ENCODE measurements at places on chromosomes 6 and 20.
A peak's percentile ranks its signal among the peaks of the same experiment; 100 is the strongest.

GRCh38 chr20:60254901-60255411 is 296.7 kb downstream of the CDH26 start:
- no peak for DNase-seq

DNA sequence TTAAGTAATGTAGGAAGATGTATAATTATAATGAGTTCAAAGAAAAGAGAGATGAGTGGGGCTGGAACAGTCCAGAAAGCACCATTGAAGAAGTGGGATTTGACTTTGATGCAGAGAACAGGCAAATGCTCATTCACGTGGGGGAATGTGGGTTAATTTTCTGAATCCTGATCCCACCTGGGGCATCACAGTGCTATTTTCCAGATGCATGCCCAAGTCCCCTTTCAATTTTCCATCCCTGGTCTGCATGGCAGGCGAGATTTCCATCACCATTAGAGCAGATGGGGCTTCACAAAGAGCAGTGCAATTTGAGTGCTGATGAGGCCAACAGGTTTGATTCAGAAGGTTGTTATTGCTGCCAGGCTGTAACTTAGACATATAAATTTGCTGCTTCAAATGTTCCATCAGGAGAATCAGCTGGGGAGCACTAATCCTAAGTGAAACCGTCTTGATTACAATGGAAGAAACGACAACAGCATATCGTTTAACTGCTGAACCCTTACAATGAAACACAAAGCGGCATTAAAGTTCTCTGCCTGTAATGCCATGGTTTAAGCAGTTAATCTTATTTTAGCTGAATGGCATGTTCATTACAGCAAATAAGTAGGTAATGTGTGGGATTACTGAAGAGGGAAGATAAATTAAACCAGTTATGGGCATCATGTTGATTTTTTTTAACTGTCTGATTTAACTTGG is 45.2 kb downstream of the OSTM1 start:
- DNase-seq = no peak

- DNase-seq = no peak
These were observed at the start of gene NKAIN2 for GRCh38 chr6:123803504-123804013. Gene NKAIN2, plus strand, starts transcription at chr6:123803865.

- DNase-seq = peak; percentile 22
These were observed 16.4 kb upstream of the STX16 start for GRCh38 chr20:58634521-58635278.

DNA sequence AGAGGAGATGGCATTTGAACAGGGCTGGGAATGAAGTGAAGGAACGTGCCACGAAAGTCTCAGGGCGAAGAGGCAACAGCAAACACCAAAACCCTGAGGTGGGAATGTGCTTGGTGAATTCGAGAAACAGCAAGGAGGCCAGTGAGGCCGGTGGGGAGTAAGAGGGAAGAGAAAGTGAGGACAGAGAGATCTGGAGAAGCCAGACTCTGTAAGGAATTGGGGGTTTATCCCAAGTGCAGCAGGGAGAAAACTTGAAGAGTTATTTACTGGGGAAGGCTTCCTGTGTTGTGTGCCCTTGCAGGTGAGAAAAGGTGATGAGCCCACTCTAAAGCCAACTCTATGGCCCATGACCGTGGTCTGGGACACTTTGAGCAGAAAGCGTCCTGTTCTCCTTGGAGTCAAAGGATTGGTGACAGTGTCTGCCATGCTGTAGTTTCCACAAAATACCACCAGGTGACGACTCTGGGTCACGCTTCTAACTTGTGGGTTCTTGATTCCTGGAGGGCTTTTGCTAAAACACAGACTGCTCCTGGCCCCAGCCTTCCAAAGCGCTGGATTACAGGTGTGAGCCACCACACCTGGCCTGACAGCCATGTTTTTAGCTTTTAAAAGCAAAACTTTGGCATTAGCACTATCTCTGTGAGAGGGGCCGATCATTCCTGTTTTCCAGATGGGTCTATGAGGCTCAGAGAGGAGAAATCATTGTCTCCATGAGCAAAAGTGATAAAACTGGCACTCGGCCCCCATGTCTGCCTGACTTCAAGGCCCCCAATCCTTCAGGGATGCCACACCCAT is 18.0 kb upstream of the CSNK2A1 start:
- DNase-seq = no peak

DNA sequence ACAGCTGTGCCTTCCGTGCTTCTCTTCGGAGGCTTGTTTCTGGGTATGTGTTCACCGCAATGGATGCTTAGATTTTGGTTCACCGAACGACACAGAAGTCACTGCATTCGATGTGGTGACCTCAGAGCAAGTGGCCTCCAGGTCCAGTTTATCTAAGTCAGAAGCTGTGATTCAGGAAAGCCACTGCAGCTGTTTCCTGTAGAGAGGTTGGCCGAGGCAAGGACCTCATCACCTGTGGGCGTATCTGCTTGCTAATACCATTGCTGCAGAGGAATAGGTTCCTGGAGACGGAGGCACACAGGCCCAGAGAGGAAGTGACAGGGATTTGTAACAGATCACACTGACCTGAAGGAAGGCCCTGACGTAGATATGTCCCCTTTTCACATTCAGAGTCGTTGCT is 82.7 kb downstream of the FARS2 start:
- no peak for DNase-seq

- DNase-seq = no peak
These were observed 28.1 kb downstream of the SNRNP48 start for GRCh38 chr6:7617801-7618764.

DNA sequence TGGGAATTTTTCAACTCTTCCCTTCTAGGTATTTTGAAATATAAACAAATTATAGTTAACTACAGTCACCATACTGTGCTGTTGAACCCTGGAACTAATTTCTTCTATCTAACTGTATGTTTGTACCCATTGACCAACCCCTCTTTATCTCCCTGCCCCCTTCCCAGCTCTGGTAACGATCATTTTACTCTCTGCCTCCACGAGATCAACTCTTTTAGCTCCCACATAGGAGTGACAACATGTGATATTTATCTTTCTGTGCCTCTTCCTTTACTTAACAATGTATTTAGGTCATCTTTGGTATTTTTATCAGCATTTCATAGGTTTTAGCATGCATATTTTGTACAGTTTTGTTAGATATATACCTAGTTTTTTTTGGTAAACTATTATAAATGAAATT is 45.9 kb downstream of the ASXL1 start:
- no peak for DNase-seq

- DNase-seq = no peak
These were observed 45.7 kb downstream of the TSPYL4 start for GRCh38 chr6:116208056-116208785.

DNA sequence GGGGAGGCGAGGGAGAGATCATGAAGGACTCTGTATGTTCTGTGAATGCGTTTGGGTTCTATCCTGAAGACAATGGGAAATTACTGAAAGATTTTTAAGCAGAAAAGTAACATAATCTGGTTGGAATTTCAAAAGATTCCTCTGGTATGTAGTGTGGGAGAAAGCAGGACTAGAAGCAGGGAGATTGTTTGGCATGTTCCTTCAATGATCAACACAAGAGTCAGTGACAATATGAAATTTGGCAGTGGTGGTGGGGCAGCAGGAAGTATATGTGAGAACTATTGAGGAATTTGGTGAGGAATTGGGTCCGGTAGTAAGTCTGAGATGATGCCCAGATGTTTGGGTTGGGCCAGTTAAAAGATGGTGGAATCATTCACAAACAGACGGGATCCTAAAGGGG is 348.7 kb downstream of the CD83 start:
- no peak for DNase-seq

Measured in stimulated activated CD4-positive, alpha-beta T cell treated with anti-CD3 and anti-CD28 coated beads, Interleukin-1b, Interleukin-23, amount 100 ng/mL, for 4 hours (primary cell).